Cardiac muscle cell (in vitro differentiated cells and primary cell): ENCODE measurements at places on chromosomes 4 and X.

DNA sequence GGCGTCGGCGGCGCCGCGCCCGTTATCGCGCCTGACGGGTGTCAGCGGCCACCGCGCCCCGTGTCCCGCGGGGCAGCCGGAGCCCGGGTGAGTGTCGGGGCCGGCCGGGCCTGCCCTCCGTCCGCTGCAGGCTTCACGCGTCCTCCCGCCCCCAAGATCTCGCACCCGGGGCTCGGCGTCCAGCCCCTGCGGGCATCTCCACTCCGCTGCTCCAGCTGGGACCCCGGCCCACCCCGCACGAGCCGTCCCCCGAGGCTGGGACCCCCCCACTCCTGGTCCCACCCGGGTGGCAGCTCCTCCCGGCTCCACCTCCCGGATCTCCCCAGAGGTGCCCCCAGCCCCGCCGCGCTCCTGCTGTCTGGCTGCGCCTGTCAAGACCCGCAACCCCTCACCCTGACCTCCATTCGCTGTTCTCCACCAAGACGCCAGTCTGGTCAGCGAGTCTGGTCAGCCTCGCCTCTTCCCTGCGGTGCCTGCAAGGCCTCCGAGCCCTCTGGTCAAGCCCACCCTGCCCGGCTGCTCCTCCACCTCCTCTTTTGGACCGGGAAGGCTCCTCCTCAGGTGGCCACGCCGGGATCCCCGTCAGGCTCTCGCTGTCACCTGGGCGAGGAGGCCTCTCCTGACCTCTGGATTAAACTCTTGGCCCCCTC lies 66.0 kb upstream of the NKX1-1 start:
- DNase-seq = no peak
- H3K27ac ChIP-seq = no peak overlapping the region
- H3K4me3 ChIP-seq = no peak overlapping the region
- H3K4me1 ChIP-seq = no peaks in the 10 kb centered on the region

DNA sequence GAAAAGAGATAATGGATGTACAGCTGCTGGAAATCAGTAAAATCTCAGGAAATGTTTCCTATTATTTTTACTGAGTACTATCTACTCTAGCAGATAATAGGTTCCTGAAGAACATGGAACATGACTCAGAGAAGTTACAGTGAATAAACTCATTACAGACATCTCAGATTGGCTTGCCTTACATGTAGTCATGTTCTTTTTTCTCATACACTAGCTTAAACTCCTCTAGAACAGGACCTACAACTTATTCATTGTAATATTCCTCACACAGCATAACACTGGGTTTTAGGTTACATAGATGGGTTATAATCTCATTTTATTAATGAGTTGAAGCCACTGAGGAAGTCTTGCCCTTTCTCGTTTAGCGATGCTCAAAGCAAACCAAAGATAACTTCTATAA lies 86.9 kb upstream of the BMP2K start:
- DNase-seq = peak; percentile 25
- H3K27me3 ChIP-seq = no peaks in the 10 kb centered on the region
- no peak overlapping the region for H3K27ac ChIP-seq
- H3K4me1 ChIP-seq = peaks cover 48% of the 10 kb centered on the region
- no peak overlapping the region for H3K4me3 ChIP-seq

GRCh38 chr4:73021634-73022033 lies 47.9 kb downstream of the COX18 start:
- no peak overlapping the region for H3K27ac ChIP-seq
- no peaks in the 10 kb centered on the region for H3K4me1 ChIP-seq
- no peaks in the 10 kb centered on the region for H3K36me3 ChIP-seq

- DNase-seq = no peak
- H3K4me3 ChIP-seq = no peak overlapping the region
- no peak overlapping the region for H3K27ac ChIP-seq
- peaks cover under 1% of the 10 kb centered on the region for H3K4me1 ChIP-seq
- H3K36me3 ChIP-seq = peaks cover 32% of the 10 kb centered on the region
- no peaks in the 10 kb centered on the region for H3K27me3 ChIP-seq
Observed at GRCh38 chr4:121881158-121881557, 10.9 kb upstream of the BBS7 start.

- no peak overlapping the region for H3K4me3 ChIP-seq
- peaks cover 11% of the 10 kb centered on the region for H3K4me1 ChIP-seq
- H3K27me3 ChIP-seq = no peaks in the 10 kb centered on the region
Observed at GRCh38 chrX:16466640-16467432, 183.1 kb upstream of the S100G start.

GRCh38 chr4:145618210-145618931 lies 814 bp upstream of the MMAA start:
- no peaks in the 10 kb centered on the region for H3K4me1 ChIP-seq
- H3K27me3 ChIP-seq = no peaks in the 10 kb centered on the region
- H3K4me3 ChIP-seq = peak overlapping the region; percentile 59
- DNase-seq = no peak

GRCh38 chrX:127085939-127086338 lies 266.4 kb downstream of the PRR32 start:
- H3K4me3 ChIP-seq = no peak overlapping the region
- no peak for DNase-seq
- H3K27ac ChIP-seq = no peak overlapping the region

DNA sequence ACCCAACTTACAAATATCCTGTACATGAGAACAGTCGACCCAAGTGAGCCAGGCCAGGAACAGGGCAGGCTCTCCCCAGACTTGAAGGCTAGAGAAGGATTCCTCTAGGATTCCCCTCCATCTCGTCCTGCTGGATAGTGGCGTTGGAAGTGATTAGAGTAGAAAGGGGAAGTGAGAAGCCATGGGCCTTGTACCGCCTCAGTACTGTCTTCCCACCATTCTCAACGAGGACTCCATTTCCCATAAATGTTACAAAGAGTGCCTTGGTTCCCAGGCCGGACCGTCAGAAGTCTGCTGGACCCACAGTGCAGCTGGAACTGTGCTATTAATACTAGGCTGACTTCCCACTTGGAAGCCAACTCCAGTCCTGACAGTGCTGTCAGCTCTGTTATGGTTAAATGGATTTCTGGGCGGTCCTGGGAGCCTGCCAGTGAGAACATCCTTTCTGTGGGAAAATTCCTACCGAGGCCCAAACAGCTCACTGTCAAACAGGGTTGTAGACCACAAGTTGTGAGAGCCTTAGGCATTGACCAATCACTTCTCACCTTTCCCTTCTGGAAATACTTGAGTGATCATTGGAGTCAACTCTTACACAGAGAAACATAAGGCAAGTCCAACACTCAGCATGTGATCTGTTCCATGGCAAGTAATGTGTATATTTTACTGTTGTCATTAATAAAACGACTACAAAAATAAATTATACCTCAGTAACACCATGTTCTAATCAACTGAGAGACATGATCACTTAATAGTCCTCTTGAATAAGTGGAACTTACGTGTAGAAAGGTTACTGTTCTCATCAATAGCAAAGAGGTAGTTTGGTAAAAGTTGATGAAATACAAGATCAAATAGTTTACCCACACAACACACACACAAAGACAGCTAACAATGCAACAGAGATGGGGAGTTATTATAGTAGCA lies 58.4 kb downstream of the AMELX start:
- no peak overlapping the region for H3K4me3 ChIP-seq
- H3K27ac ChIP-seq = peak overlapping the region; percentile 46
- no peaks in the 10 kb centered on the region for H3K36me3 ChIP-seq

GRCh38 chr4:120555058-120555457 lies 367.5 kb downstream of the PRDM5 start:
- H3K27ac ChIP-seq = peak overlapping the region; percentile 29
- no peaks in the 10 kb centered on the region for H3K36me3 ChIP-seq
- H3K4me3 ChIP-seq = no peak overlapping the region
- peaks cover 14% of the 10 kb centered on the region for H3K4me1 ChIP-seq

DNA sequence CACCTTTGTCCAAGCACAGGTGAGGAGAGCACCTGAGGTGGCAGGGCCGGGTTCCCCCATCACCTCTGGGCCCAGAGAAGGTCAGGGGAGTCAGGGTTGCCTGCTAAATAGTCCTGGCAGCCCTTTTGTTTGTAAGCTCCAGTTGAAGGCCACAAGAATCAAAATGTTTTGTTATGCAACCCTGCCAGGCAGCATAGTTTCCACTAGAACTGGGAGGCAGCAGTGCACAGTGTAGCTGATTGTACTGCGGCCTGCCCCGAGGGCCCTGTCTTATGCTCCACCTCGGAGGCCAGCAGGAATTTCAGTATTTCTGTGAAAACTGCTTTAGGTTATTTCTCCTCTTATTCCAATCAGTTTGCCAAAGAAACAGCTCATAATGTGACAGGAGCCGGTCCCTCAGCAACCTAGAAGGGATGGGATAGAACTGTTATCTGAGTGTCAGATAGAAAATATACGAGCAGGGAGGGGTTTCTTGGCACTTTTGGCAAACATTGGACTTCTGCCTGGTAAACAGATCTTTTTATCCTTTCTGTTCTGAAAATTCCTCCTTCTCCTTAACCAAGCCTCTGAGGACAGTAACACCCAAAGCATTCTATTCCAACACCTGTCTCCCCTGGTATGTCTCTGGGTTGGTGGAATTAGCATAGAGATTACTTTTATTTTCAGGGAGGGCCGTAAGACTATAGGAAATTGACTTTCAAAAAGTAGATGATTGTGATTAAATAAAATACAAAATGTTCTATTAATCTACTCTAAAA lies 93.6 kb downstream of the LNX1 start:
- H3K36me3 ChIP-seq = no peaks in the 10 kb centered on the region
- H3K4me3 ChIP-seq = no peak overlapping the region
- H3K4me1 ChIP-seq = peaks cover 2% of the 10 kb centered on the region
- no peak overlapping the region for H3K27ac ChIP-seq
- DNase-seq = peak; percentile 90

GRCh38 chrX:46754586-46755061 lies 4.3 kb downstream of the SLC9A7 start:
- no peak overlapping the region for H3K4me3 ChIP-seq
- H3K27me3 ChIP-seq = no peaks in the 10 kb centered on the region
- H3K27ac ChIP-seq = no peak overlapping the region
- H3K4me1 ChIP-seq = no peaks in the 10 kb centered on the region
- DNase-seq = no peak
- H3K36me3 ChIP-seq = no peaks in the 10 kb centered on the region

DNA sequence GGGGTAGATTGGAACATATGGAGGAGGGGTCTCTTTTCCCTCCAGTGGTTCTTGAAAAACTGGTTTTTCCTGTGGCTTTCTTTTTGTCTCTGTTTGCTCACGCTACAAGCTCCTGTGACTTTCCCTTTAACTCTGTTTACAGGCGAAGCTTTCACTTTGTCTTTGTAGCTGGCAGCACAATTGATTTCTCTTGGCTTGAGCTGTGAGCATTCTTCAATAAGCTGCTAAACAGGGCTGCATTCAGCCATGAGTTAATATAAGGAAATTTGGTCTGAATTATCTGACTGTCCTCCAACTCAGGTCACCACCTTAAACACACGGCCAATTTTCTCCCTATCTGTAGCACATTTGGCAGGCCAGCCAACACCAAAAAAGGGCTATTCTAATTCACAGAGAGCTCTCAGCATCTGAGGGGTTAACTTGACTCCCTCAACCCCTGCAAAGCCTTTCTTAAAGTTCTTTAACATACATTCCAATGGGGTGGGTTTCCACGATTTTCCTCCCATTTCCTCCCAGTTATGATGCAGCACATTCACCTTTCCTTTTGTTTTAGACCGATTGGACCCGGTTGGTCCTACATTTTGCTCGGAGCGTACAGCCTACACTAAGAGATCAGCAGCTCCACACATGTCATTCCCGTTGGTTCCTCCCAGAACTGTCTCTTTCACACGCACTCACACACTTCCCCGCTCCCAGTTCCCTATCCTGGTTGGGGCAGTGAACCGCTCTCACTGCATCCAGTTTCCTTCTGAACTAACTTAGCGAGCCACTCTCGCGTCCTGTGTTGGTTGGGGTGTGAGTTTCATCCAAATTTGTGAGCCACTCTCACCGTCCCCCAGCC lies 45.4 kb downstream of the UGT2A3 start:
- no peak for DNase-seq
- no peaks in the 10 kb centered on the region for H3K36me3 ChIP-seq

GRCh38 chr4:187016101-187016500 lies 292.4 kb upstream of the FAT1 start:
- no peak for DNase-seq
- H3K27me3 ChIP-seq = no peaks in the 10 kb centered on the region
- no peak overlapping the region for H3K4me3 ChIP-seq
- no peak overlapping the region for H3K27ac ChIP-seq
- H3K4me1 ChIP-seq = no peaks in the 10 kb centered on the region
